ENCODE measurements at places on chromosomes 6 and 20. TPM values are rescaled to one million over a fixed set of nuclear protein-coding genes. Genes with fewer than 3 reads are reported as not detected.

DNA sequence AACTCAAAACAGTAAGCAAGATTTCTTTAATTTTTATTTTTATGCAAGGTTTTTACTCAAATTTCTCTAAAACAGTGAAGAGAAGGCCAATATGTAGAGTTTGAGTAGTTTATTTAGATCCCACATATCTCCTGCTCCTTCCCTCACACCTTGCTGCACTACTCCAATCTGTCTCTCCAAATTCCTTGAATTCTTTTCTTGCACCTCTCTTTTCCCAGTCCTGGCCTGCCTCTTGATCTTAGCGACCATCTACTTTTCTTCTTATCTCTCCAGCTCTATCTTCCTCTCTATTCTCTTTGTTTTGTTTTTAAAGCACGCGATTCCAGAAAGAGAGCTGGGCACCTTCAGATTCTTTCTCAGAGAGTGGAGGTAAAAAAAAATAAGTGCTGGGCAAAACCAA lies 86.7 kb upstream of the KCNQ5 start:
- DNase-seq = no peak

- DNase-seq = no peak
These were observed 730 bp downstream of the PARD6B start for GRCh38 chr20:50731930-50732690.

- DNase-seq = no peak
These were observed 25.6 kb downstream of the FILIP1 start for GRCh38 chr6:75467966-75468365.

The HUS1B gene
- 0.77 TPM for total RNA-seq

DNA sequence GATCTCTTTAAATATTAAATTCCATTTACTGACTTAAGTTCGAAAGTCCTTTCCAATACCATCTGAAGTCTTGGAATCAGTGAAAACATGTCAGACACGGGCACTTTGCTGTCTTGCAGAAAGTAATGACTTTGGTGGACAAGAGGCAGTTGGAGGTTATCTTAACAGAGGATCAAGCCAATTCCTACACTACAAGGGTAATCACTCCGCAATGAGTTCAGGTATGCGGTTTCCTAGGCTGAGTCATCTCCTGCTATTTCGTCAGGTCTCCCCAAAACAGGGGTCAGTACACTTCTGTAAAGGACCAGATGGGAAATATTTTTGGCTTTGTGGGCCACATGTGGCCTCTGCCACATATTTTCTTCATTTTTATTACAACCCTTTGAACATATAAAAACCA lies 656.6 kb downstream of the KIF16B start:
- no peak for DNase-seq

DNA sequence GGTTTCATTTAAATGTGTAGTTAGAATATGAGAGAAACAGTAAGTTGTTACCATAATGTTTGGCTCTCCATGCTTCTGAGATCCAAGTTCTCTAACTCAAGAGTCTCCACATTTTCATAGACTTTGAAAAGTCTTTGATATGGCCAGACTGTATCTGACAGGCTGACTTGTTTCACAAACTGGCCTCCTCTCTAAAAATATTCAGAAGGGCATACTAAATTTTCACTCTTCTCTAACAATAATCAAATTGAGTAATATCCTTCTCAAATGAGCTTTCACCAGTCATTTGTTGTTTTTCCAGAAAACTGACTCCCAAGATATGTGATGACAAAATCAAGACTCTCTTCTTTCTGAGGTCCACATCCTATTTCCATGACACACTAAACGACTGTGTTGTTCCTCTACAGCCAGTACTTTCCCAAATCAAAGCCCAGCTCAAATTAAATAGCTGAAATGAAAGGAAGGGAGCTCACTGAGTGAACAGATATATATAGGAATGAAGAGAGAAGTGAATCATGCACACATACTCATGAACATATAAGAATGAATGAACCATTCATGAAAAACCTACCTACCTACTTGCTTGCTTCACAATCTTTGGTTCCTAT lies 15.1 kb downstream of the HIVEP2 start:
- DNase-seq = no peak

DNA sequence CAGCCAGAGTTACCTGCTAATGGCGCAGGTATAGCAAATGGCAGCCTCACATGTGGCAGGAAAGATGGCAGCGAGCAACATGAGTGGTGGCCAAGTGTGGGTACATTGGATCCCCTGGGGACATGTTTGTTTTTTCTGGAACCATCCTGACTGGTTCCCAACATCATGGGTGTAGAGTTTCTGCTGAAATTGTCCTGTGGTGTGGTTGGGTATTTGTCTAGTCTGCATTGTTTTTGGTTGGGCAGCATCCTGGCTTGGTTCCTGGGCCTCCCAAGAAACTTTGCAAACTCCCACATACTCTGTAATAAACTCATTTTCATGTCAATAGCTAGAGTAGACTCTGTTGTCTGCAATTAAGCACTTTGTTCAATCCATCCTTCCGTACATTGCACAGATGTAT lies 282.6 kb downstream of the CDC5L start:
- no peak for DNase-seq

GRCh38 chr6:90175627-90176538 lies 120.8 kb downstream of the BACH2 start:
- DNase-seq = no peak

- no peak for DNase-seq
These were observed 243.5 kb downstream of the GMPR start for GRCh38 chr6:16481697-16482399.

DNA sequence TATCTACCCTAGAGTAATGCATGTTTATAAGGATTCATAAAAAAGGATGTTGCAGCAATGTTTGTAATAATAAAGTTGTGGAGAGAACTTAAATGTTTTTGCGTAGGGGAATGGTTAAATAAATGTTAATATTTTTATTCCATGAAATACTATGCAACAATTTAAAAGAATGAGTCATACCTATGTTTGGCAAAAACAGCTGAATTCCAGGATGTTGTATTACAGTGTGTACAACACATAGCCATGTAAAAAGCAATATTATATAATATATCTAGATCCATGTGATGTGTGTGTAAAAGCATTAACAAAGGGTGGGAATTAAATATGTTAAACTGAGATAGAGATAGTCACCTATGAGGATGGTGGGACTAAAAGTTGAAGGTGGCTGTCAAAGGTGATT lies 21.1 kb upstream of the PKIB start:
- no peak for DNase-seq

The PAQR8 gene
- 6.1 TPM for total RNA-seq

- DNase-seq = no peak
These were observed 312.2 kb upstream of the SOX4 start for GRCh38 chr6:21281366-21281765.

The TLDC2 gene
- under 0.01 TPM for total RNA-seq

- DNase-seq = no peak
These were observed 177.8 kb upstream of the GGTLC1 start for GRCh38 chr20:24166412-24166811.

DNA sequence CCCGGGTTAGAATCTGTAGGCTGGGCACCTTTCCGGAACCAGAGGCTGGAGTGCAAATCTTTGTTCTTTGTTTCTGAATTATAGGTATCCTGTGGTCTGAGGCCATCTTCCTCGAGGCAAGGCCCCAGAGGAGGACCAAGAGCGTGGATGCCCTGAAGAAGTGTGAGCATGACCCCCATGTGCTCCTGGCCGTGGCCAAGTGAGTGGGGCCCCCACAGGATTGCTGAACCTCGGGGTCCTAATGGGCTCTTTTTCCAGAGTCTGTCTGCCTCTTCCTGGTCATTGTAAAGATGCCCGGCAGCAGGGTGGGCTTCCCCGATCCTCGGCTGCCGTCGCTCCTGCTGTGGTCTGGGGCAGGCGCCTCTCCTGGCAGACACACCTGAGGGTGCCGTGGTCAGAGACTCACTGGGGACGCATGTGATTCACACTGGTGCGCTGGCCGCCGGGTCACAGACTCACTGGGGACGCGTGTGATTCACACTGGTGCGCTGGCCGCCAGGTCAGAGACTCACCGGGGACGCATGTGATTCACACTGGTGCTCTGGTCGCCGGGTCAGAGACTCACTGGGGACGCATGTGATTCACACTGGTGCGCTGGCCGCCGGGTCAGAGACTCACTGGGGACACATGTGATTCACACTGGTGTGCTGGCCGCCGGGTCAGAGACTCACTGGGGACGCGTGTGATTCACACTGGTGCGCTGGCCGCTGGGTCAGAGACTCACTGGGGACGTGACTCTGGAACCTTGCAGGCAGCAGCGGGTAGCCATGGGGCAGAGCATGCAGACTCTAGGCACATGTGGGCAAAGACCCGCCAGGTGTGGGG lies 6.5 kb upstream of the C20orf204 start:
- no peak for DNase-seq

DNA sequence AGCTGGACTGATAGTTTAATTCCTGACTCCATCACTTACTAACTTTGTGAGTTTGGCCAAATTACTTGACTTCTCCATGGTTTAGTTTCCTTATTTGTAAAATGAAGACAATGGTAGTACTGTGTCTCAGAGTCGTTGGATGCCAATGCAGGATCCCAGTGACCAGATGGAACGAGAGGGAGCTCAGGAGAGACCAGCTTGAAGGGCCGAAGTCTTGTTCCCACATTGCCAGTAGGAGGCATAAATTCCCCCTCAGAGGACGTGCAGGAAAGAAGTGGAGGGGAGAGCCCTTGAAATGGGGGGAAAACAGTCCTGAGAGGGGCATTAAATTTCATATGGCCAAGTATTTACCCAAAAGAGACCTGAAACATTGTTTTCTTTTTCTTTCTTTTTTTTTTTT lies 2.1 kb upstream of the MUC22 start:
- DNase-seq = no peak

DNA sequence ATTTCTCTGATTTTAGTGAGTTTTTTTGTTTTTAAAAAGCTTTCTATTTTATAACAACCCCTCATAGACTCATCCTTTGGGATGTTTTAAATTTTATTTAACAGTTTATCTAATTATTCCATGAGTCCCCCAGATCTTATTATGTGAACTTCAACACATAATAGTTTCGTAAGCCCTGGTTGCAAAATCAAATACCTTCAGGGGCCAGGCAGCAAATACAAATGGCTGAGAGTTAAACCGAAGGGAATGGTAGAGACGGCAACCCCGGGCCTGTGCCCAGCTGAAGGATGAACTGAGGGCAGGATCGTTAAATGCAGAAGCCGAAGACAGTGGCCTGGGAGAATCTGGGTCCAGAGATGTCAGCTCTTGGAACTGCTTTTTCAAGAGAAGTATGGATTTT lies 88.4 kb downstream of the RTN4IP1 start:
- peak; percentile 62 for DNase-seq

DNA sequence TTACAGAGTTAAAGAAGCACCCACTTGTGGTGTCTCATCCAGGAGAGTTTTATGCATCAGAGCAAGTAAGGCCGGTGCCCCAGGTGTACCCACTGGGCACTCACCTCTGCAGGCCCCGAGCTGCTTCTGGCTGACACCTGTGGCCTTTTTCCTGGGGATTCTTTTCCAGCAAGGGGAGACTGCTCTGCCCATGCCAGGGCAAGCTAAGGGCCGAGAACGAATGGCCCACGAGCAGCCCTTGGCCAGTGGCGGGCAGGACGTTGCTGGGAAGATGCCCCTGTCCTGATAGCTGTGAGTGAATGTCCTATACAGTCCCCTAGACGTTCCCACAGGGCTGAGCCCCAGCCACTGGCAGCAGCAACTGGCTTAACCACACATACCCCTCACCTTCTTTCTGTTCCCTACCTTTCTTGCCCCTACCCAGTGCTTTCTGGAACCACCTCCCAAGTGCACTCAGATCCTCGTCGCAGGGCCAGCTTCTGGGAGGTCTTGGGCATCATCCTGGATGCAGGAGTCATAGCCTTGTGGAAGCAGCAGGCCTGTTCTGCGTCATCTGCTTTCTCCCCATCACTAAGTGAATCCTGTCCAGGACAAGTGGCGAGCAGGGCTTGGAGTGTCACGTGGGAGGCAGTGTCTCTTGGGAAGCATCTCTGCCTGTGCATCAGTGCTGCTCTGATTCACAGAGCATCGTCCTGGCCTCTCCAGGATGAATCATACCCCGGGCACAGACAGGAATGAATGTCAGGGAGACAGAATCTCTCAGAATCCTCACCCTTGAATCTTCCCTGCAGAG lies 32.5 kb downstream of the SYNDIG1 start:
- DNase-seq = peak; percentile 19

DNA sequence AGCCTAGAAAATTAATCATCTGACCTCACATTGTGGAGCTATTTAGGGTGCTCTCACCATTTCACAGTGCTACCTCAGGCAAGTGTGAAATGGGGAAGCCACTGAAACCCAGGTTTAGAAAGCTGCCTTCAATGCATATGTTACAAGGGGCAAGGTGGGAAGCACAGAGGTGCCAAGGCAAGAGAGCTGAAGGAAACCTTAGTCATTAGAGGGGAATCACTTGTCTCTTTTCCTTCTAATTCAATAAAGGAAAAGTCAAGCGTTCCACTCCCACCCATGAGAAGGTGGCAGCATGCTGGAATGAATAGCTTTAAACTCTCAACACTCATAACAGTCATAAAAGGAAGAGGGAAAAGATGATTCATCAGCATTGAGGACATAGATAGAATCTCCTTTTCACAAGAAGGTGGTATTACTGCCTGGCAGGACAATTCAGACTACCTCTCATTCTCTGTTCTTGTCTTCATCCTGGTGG lies 251.9 kb upstream of the IRAK1BP1 start:
- no peak for DNase-seq

All from fibroblast of lung (primary cell).